ENCODE measurements at places on chromosomes 1 and 21.

DNA sequence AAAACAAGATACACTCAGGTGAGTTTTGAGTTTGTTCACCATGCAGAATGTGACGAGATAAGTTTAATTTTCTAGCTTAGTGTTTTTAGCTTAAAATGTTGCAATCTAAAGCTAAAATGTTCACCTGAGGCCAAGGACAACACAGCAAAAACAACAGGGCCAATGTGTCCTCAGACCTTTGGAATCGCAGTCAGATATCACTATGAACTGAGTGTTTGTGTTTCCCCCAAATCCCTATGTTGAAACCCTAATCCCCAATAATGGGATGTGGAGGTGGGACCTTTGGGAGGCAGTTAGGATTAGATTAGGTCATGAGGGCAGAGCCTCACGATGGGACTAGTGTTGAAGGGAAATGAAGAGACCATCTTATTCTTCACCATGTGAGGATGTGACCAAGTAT, 144.4 kb downstream of the GABPA start:
- no peak for DNase-seq

DNA sequence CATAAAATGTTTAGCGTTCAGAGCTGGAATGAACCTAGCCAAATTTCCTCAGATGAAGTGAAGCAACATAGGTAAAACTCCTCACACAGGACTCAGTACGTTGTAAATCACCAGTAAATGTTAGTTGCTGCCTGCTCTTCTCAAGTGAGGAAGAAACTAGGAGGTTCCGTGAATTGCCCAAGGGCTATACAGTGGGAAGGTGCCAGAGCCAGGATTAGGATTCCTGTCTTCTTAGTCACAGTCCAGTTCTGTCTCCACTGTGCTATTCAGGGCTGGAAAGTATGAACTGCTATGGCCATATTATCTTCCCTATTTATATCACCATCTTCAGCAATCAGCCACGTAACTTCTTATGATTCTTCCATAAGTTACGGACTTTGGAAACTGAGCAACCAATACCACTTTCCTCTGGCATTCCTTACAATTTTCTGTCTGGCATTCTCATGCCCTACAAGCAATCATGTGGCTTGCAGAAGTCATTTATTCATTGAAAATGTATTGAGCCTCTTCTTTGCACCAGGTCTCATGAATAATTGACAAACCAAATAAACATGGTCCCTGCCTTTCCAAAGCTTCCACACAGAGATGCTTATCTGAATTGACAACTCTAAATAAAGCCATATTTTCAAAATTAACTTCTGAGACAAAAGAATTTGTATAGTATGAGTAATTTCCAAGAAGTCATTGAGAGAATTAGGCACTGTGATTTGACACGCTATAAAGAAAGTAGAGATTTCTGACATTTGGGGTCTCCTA, 271.6 kb upstream of the SGIP1 start:
- no peak for DNase-seq

GRCh38 chr1:3480369-3480719, 25.9 kb downstream of the ARHGEF16 start:
- no peak for DNase-seq

DNA sequence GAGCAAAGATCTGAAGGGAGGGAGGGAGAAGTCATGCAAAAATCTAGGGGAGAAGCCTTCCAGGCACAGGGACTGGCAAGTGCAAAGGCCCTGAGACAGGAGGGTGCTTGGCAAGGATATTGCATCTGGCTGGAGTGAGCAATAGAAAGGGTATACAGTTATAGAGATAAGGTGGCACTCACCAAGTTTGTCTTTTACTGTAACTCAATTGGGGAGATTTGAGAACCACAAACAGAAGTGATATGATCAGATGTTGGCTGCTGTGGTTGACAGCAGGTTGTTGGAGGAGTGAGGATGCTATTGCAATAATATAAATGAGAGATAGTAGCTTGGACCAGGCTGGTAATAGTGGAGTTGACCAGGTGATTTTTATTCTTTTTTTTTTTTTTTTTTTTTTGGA, 25.6 kb downstream of the MCOLN3 start:
- DNase-seq = no peak
